ENCODE measurements at places on chromosomes 7 and 10.

DNA sequence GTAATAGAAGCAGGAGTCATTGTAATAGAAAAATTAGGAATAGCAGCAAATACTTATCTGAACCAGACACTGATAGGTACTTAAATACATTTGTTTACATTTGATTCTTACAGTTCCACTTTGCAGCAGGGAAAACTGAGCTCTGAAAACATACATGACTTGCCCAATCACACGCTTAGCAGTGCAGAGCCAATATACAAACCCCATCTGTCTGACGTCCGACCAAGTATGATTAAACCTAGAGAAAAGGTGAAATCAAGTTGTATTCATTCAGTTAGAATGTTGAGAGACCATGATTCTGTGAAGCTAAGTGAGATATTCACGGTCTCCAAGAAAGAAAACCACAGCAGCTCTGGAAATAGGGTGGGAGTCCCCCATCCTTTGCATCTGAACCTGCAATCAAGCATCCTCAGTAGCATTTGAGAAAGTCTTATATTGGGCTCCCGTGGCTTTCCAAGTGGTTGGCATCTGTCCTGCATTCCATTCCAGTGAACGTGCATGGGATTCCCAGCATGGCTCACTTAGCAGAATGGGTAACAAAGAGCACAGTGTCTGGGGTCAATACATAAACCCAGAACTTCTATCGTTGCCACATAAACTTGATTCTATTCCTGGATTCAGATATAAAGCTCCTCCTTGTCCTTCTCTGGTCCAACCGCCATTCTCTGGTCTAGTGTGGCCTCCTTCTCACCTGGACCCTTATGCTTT, 148.7 kb upstream of the RSU1 start:
- DNase-seq: peak; percentile 86

- peak; percentile 99 for DNase-seq
These were observed at the start of gene PPIF for GRCh38 chr10:79347226-79347893. Gene PPIF, plus strand, starts transcription at chr10:79347469. Its CDS starts 80 bp downstream, at chr10:79347549.

- DNase-seq: no peak
These were observed 70.0 kb downstream of the AFAP1L2 start for GRCh38 chr10:114334301-114334700.

- no peak for DNase-seq
These were observed 47.4 kb downstream of the CH25H start for GRCh38 chr10:89159761-89160160.

GRCh38 chr7:116616555-116617059, 55.4 kb upstream of the MET start:
- no peak for DNase-seq

GRCh38 chr10:43885842-43886241, 237.2 kb upstream of the ZNF32 start:
- no peak for DNase-seq

DNA sequence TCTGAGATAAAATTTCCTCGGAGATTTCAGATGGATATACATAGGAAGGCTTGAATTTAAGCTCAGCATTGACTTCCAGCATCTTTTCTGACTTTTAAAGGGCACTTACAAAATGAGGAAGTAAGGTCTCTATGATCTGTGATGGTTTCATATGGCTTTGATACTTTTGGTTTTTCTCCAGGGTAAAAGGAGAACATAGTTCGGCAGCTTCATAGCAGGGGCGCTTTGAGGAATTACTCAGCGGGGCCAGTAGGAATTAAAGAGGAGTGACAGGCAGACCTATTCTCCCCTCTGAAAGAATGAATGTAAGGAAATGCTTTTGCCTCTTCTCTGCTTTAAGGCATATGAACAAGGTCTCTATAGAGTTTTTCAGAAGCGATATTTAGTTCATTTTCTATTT, 80.0 kb upstream of the PCDH15 start:
- DNase-seq: no peak

DNA sequence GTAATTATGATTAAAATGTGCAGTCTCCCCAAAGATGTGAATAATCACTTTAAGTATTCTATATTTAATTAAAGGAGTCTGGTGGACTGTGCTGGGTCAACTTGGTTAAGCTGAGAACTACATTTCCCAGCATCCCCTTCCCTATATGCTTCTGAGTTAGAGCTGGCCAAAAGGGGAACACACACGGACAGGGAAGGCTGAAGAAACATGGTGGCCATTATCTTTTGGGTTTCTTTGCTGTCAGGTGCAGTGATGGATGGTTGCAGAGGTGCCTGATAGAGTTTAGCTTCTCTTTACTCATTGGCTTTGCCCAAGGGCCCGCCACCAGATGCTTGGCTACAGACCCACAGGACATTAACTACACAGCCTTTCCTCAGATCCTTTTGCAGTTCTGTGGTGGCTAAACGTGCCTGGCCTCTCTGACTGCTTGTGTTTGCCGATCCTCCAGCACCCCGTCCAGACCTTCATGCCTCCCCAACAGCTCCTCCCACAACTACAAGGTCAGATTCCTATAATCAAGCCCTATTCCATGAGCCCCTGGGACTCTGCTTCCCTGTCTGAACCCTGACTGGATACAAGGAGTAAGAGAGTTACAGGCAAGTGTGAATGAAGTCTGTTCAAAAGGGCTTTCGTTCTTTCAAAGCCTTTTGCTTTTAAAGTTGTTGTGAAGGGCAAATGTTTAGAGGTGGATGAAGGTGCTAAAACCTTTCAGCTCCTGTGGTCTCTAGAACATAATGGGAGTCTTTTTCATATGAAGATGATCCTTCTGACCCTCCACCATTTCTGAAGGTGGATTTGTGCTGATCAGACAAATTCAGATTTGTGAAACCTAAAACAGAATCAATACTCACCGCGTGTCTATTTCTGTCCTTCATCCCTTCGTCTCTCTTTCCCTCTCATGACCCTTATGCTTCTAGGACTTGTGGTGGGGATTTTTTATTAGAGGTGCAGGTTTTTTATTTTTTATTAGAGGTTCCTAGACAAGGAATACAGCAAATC, 21.5 kb downstream of the BUB3 start:
- DNase-seq: no peak

DNA sequence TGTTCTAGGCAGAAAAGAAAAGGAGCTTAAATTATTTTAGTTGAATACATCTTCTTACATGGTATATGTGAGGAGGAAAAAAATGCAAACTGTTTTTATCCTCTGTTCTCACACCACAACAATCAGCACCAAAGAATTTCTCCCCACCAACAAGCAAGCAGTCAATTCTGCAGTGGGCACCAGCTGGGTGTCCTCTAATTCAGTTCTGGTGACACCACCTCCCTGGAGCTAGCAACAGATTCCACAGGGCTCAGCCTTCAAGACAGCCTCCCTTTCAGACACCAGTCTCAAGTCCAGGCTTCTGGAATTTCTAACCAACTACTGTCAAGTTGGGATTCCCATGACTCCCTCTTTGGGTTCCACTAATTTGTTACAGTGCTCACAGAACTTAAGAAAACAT, 490.2 kb upstream of the IGFBP3 start:
- DNase-seq: no peak

DNA sequence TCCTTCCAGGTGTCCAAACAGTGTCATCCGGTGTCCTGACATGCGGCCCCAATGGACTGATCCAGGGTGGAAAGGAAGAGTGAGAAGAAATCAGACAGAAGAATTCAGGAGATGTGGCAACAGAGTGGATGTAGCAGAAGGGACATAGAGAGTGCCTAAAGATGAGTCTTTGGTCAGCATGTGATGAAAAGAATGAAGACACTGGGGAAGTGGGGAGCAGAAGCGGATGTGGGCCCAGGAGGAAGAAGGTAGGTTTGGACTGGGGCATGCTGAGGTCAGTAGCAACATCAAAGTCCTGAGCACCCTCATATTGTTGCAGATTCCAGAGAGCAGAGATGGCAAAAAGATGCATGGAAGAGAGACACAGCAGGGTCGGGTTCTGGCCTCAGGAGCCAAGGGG, 71.8 kb upstream of the STEAP1B start:
- DNase-seq: no peak
